ENCODE measurements at places on chromosomes 2 and 18.

DNA sequence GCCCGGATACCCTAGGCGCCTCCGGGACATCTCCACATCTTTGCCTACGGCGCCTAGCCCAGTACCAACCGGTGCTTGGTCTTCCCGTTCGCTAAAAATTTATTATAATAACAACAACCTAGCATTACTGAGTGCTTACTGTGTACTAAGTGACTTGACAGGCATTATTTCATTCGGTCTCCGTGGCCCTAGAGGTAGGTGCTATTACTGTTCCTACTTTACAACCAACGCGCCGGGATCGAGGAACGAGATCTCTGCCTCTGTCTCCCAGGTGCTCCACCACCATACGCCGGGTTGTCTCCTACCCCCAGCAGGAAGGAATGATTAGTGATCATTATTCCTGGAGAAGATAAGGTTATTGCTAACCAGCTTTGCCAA, 657 bp upstream of the BIN1 start:
- DNase-seq = no peak

DNA sequence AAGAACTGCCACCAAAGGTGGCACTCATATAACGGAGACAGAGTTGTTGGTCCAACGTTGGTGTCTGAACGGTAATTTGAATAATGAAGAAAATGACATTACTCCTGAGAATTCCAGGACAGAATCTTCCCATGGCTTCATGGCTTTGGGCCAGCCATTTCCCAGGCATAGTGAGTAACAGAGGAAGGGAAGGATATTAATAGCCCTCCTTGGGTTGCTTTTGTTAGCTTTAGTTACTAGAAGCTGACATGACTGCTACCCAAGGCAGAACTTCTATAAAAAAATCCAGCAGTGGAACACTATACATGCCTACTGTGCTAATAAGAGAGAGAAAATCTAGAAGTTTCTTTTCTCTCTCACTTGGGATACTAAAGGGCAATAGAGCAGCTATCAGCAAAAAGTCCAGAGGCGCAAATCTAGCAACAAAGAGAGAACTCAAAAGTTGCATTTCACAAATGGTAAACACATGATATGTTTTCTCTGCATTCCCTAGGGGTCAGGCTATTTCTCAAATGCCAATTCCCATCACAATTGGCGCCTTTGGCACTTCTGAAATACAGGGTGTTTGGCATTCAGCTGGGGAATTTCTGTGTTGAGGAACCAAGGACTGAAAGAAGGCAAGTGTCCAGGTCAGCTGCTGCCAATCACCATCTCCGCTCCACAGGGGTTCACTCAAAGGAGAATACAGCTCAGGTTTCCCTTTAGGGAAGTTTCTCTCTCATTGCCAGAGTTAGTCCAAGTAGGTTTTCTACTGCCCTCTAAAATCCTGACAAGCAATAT, 160.8 kb upstream of the KYNU start:
- DNase-seq = no peak

DNA sequence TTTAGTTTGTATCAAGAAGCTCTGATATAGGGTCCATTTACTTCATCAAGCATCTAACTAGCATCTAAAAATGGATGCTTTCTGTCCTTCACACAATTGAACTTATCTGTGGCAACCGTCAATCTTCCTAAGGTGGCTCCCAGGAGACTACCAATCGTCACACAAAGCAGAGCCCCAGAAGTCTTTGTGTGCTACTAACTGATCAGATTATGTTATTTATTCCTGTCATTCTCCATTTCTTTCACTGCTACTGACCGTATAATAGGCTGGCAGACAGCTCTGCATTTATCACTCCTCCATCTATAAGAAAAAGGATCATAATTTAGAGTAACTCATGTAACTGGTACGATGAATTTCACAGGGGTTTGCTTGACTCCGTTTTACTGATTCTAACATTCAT, 585.0 kb upstream of the NXPH2 start:
- DNase-seq = no peak

- DNase-seq = no peak
Observed at GRCh38 chr18:29041976-29042375, 865.0 kb upstream of the CDH2 start.

- no peak for DNase-seq
Observed at GRCh38 chr2:215624423-215624829, 188.6 kb upstream of the FN1 start.

DNA sequence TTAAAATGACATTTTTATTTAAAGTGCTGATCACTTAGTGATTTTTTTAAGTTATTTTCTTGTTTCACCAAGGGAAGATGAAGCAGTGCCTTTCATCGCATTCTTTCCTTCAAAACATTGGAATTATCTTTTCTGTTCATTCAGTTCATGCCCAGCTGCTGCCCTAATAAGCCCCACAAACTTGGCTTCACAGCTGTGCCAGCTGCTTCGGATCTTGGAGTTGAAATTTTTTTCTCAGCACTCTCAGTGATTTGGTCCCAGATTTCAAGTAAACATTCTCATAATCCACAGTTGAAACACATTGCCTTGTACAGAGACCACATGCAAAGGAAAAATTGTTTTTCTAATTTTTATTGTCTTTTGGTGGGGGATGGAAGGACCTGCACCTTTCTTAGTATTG, 353.3 kb upstream of the LRP1B start:
- no peak for DNase-seq

DNA sequence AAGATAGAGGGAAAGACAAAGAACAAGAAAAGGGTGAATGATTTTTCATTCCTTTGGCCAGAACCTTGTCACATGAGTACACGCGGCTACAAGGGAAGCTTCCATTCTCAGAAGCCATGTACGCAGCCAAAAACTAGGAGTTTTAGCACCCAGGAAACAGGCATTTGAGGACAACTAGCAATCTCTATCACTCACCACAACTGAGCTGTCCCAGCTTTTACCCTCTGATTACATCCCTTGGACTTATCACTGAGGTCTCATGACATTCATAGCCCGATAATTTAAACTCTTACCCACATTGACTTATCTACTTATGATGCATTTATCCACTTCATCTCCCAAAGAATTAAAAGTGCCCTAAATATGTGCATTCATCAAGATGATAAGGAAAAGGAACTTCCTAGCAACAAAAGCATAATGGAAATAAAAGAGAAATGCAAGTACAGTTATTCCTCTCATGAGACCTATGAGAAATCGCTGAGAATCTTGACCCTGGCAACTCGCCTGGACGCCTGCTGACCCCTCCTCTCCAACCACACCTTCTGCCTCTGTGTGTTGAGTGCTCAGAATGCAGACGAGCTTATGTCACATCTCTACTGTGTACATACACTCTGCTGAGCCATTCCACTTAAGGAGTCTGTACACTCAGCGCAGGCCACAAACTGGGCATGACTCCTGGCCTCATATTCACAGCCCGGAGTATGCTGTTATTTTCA, 28.7 kb upstream of the MFSD6 start:
- DNase-seq = no peak

DNA sequence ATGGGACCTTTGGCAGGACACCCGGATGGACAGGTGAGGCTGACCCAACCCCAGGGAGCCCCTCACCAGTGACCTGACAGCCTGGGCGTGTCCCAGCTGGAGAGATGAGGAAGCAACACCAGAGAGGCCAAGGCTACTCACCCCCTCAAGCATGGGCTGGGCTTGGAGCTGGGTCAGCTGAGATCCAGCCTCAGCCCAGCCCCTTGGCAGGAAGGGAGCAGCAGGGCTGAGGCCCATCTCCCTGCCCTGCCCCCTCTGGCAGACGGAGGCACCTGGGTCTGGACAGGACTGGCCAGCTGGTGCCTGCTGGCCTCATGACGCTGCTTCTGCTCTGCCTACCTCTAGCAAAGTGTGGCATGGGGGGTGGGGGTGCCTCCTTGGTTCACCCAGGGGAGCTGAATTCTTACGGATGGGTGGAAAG, 37.8 kb downstream of the HS6ST1 start:
- DNase-seq = no peak

- DNase-seq = no peak
Observed at GRCh38 chr2:133652398-133652797, 84.1 kb upstream of the NCKAP5 start.

DNA sequence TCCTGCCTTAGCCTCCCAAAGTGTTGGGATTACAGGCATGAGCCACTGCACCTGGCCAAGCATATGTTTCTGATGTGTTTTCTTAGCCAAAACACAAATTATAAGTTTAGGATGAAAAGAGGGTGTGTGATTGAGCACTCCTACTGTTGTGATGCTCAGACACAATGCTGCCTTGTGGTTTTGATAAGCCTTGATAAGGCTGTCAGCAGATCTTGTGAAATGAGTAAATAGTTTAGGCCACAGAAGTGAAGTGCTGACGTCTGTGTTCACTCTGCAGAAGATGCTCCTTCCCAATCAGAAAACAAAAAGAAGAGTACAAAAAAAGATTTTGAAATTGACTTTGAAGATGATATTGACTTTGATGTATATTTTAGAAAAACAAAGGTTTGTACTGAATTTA, 24.3 kb downstream of the NCAPH start:
- DNase-seq = no peak
